ENCODE measurements at places on chromosomes 2 and 18.

- no peak for DNase-seq
Measured at GRCh38 chr18:41602034-41602433, 353.0 kb upstream of the PIK3C3 start.

DNA sequence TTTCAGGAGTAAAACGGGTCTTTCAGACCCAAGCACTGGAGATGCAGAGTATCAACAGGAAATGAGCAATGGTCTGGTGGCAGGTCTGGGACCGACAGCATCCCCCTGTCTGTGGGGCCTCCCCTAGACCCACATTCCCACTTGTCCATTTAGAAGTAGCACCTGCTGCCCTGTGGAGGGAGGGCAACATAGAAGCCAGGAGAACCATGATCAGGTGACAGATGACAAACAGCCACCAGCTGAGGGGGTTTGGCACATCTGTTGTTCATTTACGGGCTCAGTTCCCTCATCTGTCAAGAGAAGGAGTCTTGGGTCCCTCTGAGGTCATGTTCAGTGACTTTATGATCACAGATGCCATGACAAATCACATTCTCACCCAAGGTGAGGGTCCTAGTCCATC, 77.9 kb upstream of the SLC66A3 start:
- DNase-seq = no peak

- no peak for DNase-seq
Measured at GRCh38 chr2:151337643-151338042, 19.7 kb upstream of the TNFAIP6 start.

DNA sequence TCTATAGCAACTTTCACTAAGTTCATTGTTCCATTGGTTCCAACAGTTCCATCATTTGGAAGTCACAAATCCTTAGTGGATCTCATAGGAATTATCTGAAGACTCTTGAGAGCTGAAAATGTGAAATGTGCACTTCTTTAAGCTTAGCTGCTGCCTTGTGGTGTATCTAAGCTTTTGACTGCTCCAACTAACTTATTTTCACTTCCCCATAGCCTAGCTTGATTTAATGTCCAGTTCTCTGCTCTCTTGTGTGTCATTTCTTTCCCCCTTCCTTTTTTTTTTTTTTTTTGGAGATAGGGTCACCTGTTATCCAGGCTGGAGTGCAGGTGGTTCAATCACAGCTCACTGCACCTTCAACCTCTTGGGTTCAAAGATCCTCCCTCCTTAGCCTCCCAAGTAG, 34.9 kb upstream of the CD302 start:
- DNase-seq = no peak

- no peak for DNase-seq
Measured at GRCh38 chr18:26656431-26656943, 108.1 kb upstream of the KCTD1 start.

- no peak for DNase-seq
Measured at GRCh38 chr2:110991911-110992310, 128.8 kb upstream of the BCL2L11 start.

- no peak for DNase-seq
Measured at GRCh38 chr2:15769676-15770547, 170.4 kb upstream of the MYCN start.

DNA sequence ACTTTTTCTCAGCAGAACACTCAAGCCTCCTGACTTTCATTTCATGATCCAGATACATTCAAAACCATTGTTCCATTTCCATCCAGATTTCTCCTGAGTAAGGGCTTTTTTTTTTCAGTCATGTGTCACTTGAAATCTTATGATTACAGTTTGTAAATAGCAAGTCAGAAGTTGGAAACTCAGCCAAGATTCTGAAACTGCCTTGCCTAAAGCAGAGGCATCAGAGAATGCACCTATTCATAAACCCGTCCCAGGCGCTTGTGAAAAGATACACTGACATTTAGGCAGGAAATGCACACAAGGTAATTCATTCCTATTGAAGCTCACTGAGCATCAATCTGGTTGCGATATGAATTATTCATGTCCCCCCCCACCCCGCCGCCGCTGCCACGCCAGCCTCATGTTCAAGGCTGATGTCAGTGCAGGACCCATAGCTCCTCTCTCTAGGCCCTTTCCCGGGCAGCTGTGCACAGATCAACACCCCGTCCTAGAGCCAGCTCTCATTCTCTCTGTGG, 30.4 kb upstream of the MGAT4A start:
- DNase-seq = peak; percentile 47

DNA sequence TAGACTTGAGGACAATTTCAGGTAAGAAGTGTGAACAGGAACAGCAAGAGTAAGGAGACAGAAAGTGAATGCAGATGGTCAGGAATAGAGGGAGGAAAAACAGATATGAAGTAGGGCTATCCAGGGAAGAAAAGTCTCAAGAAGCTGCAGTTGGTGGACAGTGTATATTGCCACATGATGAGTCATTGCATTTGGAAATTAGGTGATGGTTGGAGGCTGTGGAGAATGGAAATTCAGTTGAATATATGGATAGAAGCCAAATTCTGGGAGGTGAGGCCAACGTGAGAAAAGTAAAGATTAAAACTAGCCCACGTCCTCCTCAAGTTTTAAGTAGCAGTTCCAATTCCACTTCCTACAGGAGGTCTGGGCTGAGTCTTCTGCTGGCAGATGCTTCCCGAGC, 158.4 kb downstream of the UBE2E3 start:
- no peak for DNase-seq

- no peak for DNase-seq
Measured at GRCh38 chr2:58879834-58880233, 638.7 kb upstream of the FANCL start.

GRCh38 chr2:74653589-74653984, 460 bp upstream of the SEMA4F start:
- DNase-seq = no peak

- no peak for DNase-seq
Measured at GRCh38 chr2:167049659-167050058, 161.4 kb downstream of the XIRP2 start.

GRCh38 chr2:164009756-164010337, 274.0 kb upstream of the FIGN start:
- DNase-seq = no peak

GRCh38 chr18:44764863-44765262, 84.2 kb downstream of the SETBP1 start:
- no peak for DNase-seq

- DNase-seq = no peak
Measured at GRCh38 chr2:178296394-178297090, 102.2 kb downstream of the OSBPL6 start.

All from stimulated activated CD4-positive, alpha-beta T cell treated with anti-CD3 and anti-CD28 coated beads, Interleukin-1b, Interleukin-23, amount 100 ng/mL, for 24 hours (primary cell).